Activated naive CD4-positive, alpha-beta T cell (primary cell): ENCODE measurements at places on chromosomes 11 and 22.

- DNase-seq, result no peak
Observed at GRCh38 chr11:71373791-71374454, 74.3 kb downstream of the DHCR7 start.

DNA sequence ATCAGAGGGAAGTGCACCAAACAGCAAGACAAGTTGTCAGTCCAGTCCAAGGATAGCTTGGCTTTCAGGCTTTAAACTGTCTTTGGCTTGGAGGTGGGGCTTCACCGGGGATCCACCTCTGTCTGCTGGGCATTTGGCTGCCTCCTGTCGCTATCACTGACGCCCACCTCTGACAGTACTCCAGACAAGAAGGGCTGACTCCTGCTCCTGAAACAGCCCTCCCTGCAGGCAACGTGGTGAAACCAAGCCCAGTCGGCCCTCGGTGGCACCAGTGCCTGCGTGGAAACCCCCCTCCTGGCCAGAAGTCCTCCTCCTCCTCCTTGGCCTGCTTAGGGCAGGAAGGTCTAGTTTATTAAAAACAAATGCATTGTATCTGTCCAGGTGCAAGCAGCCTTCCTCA, 16.9 kb downstream of the DHCR7 start:
- no peak for DNase-seq

DNA sequence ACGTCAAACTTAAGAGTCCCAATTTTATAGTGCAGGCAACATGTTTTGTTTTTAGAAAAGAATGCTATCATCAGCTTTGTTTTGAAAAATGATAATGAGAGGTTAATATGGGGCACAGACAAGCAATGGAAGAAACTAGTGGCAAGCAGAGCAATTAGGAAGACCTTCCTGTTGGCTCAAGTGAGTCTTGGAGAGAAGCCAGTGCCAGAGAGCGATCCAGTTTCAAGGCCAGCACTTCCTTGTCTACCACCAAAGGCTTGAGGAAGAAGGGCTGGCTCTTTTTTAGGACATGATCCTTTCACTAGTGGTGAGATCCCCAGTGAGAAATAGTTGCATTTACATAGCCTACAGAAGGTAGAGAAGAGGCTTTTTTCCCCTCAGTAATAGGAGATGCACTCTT, 1340.7 kb downstream of the LRRC4C start:
- no peak for DNase-seq

DNA sequence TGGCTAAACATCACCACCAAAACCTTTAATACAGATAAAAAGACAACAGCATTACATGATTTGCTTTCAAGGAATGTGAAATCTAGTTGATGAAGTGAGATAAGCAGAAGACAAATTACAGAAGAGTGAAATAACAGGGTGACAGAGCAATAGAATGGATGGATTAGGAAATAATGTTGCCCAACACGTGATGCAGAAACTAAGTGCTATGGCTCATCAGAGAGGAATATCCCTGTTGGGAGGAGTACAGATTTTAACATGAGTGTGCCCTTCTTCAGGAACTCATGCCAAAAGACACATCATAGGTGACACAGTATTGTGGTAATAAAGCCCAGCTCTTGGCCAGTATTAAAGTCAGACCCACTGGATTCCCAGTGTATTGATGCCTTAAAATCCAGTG, 176.6 kb upstream of the RAG2 start:
- no peak for DNase-seq

DNA sequence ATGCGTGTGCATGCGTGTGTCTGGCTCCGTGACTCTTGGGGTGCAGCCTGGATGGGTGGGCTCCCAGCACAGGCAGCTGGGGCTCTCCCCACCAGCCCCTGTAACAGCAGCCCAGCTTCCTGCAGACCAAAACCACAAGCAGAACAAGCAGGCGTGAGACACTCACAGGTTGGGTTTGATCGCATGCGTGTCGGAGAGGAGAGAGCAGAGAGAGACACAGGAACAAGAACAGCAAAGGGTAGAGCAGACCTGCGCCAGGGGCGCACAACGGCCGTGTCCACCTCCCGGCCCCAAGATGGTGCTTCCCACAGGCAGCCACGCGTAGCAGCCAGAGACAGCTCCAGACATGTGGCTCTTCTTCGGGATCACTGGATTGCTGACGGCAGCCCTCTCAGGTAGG, at the start of gene CD6:
Gene CD6, plus strand, starts transcription at position 161 of the 400 bp plus-strand sequence. Its CDS starts 186 bp downstream, at position 347.
- peak; percentile 54 for DNase-seq

DNA sequence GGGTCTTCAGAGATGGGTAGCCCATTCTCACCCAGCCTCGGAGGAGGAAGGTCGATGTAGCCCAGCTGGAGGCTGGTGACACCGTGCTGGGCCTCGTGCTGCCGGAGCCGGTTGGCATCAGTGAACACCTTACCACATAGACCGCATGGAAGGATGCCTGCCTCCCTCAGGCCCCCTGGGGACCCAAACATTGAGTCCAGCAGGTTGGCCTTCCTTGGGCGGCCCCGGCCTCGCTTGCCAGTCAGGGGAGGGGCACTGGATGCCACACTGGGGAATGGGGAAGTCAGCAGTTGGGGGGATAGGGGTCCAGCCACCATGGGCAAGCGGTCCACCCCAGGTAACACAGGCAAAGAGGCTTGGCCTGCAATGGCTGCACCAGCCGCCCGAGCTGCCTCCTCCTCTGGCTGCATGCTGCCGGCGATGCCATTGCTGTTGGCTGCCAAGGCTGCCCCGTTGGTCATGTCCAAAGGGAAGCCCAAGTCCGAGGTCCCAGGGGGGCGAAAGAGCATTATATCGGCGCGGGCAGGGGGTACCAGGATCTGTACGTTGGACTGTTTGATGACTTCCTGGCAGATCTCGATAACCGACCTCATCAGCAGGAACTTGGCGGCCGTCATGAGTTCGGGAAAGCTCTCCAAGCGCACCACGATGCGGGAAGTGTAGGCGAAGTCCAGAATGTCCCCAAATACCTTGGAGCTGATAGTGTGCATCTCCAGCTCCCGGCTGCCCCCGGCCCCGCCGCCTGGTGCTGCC, 1.4 kb downstream of the PATZ1 start:
- DNase-seq, result no peak

DNA sequence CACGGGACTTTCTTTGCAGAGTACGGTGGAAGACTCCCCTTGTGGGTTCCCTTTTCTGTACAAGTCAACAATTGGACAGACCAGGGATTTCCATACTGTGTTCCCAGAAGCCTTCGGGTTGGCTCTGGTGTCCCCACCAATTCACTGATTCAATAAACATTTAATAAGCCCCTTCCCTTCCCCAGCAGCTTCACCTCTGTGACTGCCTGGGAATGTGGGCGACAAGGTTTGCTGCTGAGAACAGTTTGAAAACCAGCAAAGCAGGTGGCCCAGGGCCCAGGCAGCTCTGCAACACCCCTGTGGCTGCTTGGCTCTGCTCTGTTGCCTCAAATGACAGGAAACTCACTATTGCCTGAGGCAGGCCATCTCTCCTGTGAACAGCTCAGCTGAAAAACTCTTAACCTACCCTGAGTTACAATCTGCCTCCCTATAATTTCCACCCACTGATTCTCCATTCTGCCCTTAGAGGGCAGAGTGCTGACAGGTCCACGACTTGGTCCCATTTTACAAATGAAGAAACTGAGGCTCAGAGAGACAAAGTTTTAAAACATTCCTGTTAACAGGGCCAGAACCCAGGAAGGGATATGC, 10.4 kb downstream of the ADORA2A start:
- no peak for DNase-seq

- no peak for DNase-seq
Observed at GRCh38 chr22:37248251-37248650, 4.2 kb upstream of the RAC2 start.

DNA sequence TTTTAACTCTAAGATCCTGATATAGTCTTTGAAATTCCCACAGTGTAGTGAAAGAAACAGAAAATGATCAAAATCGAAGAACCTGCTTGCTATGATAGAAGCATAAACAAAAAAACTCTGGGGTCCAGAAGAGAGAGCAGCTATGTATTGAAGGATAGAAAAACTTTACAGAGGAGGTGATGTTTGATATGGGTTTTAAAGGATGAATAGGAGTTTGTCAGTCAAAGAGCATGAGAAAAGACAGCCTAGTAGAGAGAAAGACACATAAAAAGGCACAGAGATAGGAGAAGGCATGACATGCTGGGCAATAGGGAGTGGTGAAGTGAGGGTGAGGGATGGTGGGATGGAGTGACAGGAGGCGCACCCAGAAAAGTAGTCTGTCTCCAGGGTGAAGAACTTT, 168.0 kb downstream of the INSC start:
- no peak for DNase-seq

DNA sequence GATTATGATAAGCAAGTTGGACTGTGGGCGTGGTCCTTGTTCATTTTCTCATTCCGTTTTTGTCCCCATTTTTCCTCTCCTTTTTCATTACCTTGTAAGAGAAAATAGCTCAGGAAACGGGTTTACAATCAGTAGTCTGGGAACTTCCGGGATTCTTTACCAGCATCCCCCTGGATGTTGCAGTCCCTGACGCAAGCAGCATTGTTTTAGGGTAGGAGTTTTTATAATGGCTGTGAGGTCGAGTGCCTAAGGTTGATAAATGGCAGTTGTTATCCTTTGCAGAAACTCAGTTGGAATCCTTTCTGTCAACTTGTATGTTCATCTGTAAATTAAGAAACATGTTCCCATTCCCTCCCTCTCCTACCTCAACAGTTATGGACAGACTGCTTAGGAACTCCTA, 68.3 kb downstream of the ARHGEF12 start:
- DNase-seq, result no peak

- no peak for DNase-seq
Observed at GRCh38 chr11:65766535-65766934, 14.2 kb downstream of the AP5B1 start.

DNA sequence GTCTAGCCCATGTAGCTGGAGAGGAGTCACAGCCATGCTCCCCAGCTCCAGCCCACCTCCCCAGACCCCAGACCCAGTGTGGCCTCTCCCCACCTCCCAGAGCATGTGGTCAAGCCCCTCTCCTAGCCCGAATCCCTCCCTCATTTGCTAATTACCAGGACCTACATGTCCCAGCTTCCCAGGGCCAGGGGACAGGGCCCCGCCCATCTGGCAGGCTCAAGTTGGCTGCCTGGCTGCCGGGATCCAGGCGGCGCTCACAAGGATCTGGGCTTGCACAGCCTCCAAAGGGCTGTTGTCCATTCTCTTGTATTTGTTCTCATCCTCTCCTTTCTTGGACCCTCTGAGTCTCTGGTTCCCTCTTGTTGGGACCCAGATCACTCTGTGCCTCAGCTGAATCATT, 4.6 kb upstream of the MIF start:
- DNase-seq, result no peak

DNA sequence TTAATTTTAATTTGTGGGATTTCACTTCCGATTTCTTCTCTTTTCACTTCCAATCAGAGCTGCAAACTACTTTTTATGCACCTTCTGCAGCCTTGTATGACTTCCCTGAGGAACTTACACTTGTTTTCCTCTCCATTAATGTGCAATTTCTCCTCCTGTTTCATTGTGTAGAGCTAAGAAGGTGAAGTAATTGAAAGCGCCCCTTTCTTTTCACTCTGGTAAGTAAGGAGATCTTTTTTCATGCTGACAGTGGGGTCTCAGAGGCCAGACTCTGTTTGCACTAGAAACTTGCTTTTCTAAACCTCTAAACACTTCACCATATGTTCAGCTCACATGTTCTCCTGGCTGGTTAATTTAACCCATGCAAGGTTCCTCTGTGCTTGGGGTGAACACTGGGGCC, 117.0 kb downstream of the FANCF start:
- DNase-seq, result no peak

- DNase-seq, result no peak
Observed at GRCh38 chr11:105783216-105783615, 173.3 kb downstream of the GRIA4 start.

GRCh38 chr11:80320765-80321164, 879.9 kb upstream of the TENM4 start:
- no peak for DNase-seq

DNA sequence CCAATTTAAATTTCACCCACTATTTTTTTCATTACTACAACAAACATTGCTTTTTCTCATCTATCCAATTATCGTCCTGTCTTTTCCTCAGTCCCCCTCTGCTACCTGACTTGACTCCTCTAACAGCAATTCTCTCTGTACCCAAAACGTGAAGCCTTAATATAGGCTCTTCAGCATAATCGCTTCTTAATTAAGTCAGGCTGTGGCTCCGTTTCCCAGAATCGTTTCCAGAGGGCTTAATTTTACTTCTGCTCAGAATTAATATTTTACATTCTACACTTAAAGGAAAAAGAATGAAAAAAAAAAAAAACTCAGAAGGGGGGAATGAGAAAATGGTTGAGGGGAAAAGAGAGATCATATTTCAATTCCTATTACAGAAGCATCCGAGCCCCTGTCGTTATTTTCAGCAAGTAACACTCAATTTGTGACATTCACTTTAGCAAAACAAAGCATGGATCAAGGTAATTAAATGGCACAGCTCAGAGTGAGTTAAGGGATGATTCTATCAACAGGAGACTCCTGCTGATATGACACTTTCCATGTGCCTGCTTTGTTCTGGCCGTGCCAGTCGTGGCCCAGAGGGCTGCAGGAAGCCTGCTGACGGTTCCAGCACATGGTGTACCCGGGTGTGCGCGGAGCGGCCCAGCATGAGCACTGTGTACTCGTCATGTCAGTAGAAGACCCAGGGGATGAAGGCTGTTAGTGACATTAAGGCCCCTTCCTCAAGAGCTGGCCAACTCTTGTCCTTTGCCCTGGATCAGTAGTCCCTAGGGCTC, 272.5 kb downstream of the NTM start:
- no peak for DNase-seq

DNA sequence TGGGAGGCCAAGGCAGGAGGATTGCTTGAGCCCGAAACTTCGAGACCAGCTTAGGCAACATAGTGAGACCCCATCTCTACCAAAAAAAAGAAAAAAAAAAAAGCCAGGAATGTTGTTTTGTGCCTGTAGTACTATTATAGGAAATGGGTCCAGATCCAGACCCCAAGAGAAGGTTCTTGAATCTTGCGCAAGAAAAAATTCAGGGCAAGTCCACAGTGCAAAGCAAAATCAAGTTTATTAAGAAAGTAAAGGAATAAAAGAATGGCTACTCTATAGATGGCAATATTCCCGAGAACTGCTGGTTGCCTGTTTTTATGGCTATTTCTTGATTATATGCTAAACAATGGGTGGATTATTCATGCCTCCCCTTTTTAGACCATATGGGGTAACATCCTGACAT, 51.2 kb upstream of the RDX start:
- DNase-seq, result no peak

GRCh38 chr11:78010755-78011154, 12.3 kb downstream of the KCTD14 start:
- DNase-seq, result no peak

GRCh38 chr22:19815093-19815822, 39.4 kb downstream of the GNB1L start:
- DNase-seq, result no peak

- DNase-seq, result no peak
Observed at GRCh38 chr11:43738600-43739409, 58.3 kb downstream of the HSD17B12 start.

GRCh38 chr11:43547430-43547831, 133.1 kb upstream of the HSD17B12 start:
- DNase-seq, result no peak

- DNase-seq, result no peak
Observed at GRCh38 chr22:37904572-37905533, 1.2 kb upstream of the MICALL1 start.

- DNase-seq, result no peak
Observed at GRCh38 chr22:17607891-17608521, 20.5 kb downstream of the ATP6V1E1 start.

- DNase-seq, result peak; percentile 40
Observed at GRCh38 chr22:24803064-24803542, 2.9 kb upstream of the SGSM1 start.
